Gastroesophageal sphincter (tissue), 4 donors: ENCODE measurements at places on chromosomes 13 and 19. TPM values are rescaled to one million over a fixed set of nuclear protein-coding genes. Genes with fewer than 3 reads are reported as not detected.

GRCh38 chr13:31860002-31860401 is 120.7 kb downstream of the RXFP2 start:
- no peak for ATAC-seq

The ZNF837 gene
- 2.3 TPM for total RNA-seq

- no peak for ATAC-seq
These were observed 18.0 kb downstream of the CATSPERD start for GRCh38 chr19:5738423-5738822.

GRCh38 chr19:6271721-6272410 is 7.9 kb downstream of the MLLT1 start:
- peak; percentile 73 for ATAC-seq

DNA sequence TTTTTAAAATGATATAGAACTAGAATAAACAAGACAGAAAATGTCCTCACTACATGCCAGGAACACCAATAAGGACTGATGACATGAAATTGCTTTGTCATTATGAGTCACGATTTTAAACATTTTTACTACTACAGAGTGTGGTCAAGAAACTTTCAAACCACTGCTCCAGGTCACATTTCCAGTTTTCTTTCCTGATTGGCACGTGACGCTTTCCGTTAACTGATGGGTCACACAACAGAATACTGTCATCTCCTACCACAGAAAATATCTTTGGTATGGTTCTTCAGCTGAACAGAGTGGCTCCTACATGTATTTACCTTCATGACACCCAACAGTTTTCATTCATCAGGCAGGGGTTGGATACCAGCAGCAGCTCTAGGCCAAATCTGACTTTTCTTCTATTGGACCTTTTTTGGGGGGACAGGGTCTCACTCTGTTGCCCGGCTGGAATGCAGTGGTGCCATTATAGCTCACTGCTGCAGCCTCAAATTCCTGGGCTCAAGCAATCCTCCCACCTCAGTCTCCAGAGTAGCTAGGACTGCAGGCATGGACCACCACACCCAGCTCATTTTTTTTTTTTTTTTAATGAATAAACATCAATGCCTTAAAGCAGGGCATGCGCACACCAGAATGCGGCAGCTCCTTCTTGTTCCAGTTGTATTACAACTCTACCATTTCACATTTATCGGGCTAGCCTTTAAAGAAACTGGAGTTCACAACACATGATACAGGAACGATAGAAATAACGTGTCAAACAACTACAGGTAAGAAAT is 147.4 kb downstream of the RNF17 start:
- no peak for ATAC-seq

The CD33 gene
- 1.8 TPM for total RNA-seq

The COX6B2 gene
- total RNA-seq: not detected

The KLF1 gene
- total RNA-seq: not detected

The CGB3 gene
- total RNA-seq: not detected

The ZNF229 gene
- 5.1 TPM for total RNA-seq

DNA sequence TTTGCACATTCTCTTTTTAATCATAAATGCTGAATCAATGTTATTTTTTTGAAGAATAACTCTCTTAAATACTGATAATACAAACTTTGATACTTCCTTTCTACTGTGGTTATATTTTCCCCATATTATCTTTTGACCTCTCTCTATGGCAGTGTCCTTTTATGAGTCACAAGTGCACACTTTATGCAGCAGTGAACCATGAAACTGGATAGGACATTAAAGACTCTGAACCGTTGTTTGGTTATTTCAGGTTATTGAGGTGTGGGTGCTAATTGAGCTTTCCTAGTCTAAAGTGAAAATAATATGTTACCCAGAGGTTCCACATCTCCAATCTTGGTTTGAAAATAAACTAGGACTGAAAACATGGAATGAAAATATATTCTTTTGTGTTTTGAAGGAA is 71.4 kb downstream of the DGKH start:
- ATAC-seq: no peak

GRCh38 chr13:41614671-41615527 is 157.5 kb downstream of the RGCC start:
- no peak for ATAC-seq

The EMC10 gene
- 55.5 TPM for total RNA-seq

The CCDC70 gene
- total RNA-seq: not detected

- no peak for ATAC-seq
These were observed 7.8 kb upstream of the C13orf42 start for GRCh38 chr13:51118809-51119431.

The C3 gene
- 246 TPM for total RNA-seq

GRCh38 chr19:16441661-16442162 is 30.1 kb downstream of the EPS15L1 start:
- no peak for ATAC-seq

GRCh38 chr19:10214784-10215183 is 16.3 kb downstream of the S1PR2 start:
- ATAC-seq: no peak

The LIM2 gene
- not detected for total RNA-seq

GRCh38 chr13:45219938-45220375 is 19.1 kb upstream of the KCTD4 start:
- ATAC-seq: no peak

- no peak for ATAC-seq
These were observed 24.7 kb downstream of the SUCLA2 start for GRCh38 chr13:47976325-47976724.

The RUBCNL gene
- 3.2 TPM for total RNA-seq

The RFPL4A gene
- not detected for total RNA-seq

GRCh38 chr13:97191142-97191541 is 31.0 kb upstream of the MBNL2 start:
- ATAC-seq: no peak

The OR7A5 gene
- total RNA-seq: not detected

- no peak for ATAC-seq
These were observed 16.2 kb downstream of the MYCBP2 start for GRCh38 chr13:77310579-77311279.

- no peak for ATAC-seq
These were observed 665.7 kb upstream of the SLITRK5 start for GRCh38 chr13:87005511-87005910.

The VSTM1 gene
- total RNA-seq: not detected
